ENCODE measurements at places on chromosomes 12 and 14. TPM values are rescaled to one million over a fixed set of nuclear protein-coding genes. Genes with fewer than 3 reads are reported as not detected.

The LRTM2 gene
- total RNA-seq, result not detected

The REP15 gene
- total RNA-seq, result 2.0 TPM

The TAS2R19 gene
- total RNA-seq, result 4.9 TPM

The EIF2B1 gene
- 43.1 TPM for total RNA-seq

The UNC79 gene
- under 0.01 TPM for total RNA-seq

The ACRBP gene
- 0.14 TPM for total RNA-seq

The HVCN1 gene
- 4.3 TPM for total RNA-seq

The HPD gene
- total RNA-seq, result 0.22 TPM

The WSCD2 gene
- not detected for total RNA-seq

The KLHDC1 gene
- total RNA-seq, result 1.6 TPM

The DBX2 gene
- total RNA-seq, result not detected

The KCNA1 gene
- total RNA-seq, result not detected

The KLRG1 gene
- total RNA-seq, result 0.29 TPM

Data from placental pericyte (primary cell).